Astrocyte of the spinal cord (primary cell): ENCODE measurements at places on chromosomes 13 and 19.

GRCh38 chr13:79222427-79223205 is 183.4 kb downstream of the RBM26 start:
- no peak for DNase-seq

DNA sequence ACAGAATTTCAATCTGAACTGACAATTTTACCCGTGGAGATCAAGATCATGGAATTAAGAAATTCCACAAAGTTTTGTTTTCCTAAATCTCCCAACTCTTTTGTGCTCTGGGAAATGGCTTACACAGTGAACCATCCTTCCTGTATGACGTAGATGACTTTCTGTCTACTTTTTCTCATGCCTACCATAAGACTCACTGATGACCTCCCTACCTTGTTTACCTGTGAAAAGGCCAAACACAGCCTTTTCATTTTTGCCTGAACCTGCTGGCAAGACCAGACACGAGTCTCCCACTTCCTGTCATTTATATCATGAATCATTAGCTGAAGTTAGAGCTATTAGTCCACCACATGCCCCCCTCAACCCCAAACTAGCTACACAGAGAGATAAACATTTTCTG is 4.6 kb upstream of the KBTBD6 start:
- no peak for DNase-seq

DNA sequence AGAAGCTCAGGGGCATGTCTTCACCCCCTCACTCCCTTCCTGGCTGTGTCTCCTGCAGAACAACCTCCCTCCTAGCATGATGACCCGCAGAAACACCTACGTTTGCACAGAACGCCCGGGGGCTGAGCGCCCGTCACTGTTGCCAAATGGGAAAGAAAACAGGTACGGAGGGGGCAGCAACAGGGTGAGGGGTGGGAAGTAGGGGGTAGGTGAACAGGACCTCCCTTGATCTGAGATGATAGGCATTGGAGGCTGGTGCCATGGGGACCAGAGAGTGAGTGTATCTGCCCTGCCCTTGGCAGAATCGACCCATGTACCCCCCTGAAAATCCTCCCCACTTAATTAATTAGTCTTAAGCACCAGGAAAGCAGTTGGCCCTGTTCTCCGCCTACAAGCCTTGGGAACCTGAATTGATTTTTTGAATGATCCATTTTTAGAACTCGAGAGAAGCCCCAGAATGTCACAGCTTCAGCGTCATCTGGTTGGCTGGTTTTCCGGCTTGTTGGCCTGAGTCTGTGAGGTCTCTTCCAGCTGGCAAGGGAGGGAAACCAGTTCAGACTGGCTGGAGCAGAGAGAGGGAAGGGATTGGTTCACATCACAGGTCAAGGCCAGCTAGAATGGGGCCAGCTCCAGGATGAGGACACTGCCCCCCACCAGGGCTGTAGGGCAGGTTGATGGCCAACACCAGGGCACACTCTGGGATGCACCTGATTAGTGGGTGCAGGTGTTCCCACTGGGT is 28.2 kb downstream of the CKM start:
- no peak for DNase-seq

- no peak for DNase-seq
Measured at GRCh38 chr13:99418103-99418842, 83.0 kb upstream of the TM9SF2 start.

- peak; percentile 76 for DNase-seq
Measured at GRCh38 chr13:106117035-106117434, 418.4 kb downstream of the EFNB2 start.

DNA sequence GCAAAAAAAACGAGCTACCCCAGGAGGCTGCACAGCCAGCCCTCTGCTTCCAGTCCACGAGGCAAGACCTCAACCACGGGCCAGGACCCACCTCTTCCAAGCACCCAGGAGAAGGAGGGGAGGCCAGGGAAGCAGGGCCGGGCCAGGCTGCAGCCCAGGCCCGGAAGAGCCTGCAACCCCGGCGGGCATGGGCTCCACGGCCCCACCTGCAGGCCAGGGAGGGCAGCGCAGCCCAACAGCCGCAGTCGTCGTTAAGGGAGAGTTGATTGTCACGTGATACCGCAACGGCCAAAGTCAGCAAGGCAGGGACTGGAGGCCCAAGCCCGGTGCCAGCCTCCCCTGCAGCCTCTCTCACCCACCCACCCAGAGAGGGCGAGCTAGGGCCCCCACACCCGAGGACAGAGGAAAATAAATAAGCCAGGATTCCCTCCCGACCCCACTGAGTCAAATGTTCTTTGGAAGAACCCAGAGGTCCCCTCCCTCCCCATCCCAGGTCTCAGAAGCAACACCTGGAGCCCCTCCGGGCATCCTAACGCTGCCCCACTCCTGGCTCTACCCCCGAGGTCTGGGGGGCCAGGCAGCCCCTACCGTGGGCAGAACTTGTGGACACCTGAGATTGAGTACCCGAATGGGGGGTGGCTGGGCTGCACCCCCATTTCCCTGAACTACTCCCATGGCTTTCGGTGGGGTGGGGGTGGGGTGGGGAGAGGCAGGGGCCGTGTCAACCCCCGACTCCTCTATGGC is 5.2 kb upstream of the REXO1 start:
- DNase-seq: peak; percentile 70

- DNase-seq: no peak
Measured at GRCh38 chr19:35759697-35760096, 1.7 kb downstream of the PROSER3 start.

GRCh38 chr13:39918620-39919236 is 263.3 kb downstream of the COG6 start:
- no peak for DNase-seq

GRCh38 chr13:73961181-73961580 is 173.0 kb downstream of the KLF12 start:
- DNase-seq: no peak

DNA sequence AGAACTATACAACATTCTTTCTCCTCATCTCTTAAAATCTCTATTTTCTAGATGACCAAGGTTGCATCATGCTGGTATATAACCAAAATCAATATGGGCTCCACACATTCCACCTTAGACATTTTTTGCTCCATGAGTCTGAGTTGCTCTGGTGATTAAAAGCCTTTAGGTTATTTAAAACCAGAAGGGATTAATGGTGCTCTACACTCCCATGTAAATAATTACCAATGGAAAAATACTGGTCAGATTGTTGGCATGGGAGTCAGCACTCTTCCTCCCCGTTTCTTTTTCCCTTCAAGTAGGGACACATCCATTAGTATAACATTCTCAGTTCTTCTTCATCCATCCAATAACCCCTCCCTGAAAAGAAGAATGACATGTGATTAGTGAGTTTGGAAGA is 747.7 kb downstream of the PCDH17 start:
- no peak for DNase-seq

DNA sequence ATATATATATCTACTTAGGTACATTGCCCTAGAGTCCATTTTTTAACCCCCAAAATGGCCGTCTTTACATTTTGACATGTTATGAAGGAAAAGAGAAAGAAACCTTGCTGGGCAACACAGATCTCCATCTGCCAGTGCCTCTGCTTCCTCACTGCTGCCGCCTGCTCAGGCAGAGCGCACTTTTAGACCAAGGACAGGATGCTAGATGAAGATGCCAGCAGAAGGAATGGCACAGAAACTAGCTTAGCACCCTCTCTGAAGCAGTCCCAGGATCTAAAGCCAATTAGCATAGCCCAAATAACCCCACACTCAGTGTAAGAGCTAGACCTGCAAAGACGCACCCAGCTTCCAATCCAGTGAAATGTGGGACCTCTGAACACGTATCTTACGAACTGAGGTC is 111.9 kb downstream of the RXFP2 start:
- no peak for DNase-seq

DNA sequence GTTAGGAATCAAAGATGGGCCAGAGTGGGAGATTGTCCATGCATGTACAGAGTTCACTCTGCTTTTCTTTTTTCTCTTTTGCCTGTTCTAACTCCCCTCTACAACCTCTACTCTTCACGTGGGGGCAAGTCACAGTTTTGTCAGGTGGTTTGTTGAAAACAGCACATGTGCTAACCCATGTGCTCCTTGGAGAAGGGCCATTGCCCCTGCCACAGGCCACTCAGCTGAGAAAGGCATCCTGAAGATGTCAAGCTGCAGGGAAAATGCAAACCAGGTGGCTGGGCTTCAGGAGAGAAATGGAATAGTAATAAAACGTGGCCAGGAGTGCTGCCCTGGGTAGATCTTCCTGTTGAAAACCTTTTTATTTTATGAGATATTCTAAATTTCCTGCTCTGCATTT is 35.3 kb upstream of the SLC10A2 start:
- DNase-seq: no peak

- DNase-seq: no peak
Measured at GRCh38 chr13:108034909-108035410, 180.4 kb downstream of the LIG4 start.

DNA sequence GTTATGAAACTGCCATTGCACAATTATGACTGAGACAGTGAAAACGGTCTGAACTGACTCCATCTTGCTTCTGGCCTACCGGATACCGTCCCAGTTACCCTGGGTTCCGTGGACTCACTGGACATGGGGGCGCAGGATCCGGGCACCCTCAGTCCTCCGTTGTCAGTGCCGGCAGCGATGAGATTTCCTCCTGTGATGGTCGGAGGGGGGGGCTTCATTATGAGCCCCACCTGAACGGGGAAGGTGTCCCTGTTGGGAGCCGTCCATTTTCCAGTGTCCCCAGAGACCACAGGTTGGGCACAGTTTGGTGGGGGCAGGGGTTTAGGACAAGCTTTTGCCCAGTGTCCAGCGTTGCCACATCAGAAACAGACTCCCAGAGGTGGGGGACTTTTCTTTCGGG is 23.4 kb downstream of the TMEM255B start:
- no peak for DNase-seq

DNA sequence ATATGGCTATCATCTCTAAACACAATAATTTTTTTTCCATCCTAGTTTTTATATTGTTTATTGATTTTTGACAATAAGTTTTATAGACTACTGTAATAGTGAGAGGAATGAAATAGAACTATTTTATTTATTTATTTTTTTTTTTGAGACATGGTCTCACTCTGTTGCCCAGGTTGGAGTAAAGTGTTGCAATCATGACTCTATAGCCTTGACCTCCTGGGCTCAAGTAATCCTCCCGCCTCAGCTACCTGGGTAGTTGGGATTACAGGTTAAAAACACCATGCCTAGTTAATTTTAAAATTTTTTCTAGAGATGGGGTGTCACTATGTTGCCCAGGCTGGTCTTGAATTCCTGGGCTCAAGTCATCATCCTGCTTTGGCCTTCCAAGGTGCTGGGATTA is 8.5 kb upstream of the ZNF442 start:
- DNase-seq: no peak

DNA sequence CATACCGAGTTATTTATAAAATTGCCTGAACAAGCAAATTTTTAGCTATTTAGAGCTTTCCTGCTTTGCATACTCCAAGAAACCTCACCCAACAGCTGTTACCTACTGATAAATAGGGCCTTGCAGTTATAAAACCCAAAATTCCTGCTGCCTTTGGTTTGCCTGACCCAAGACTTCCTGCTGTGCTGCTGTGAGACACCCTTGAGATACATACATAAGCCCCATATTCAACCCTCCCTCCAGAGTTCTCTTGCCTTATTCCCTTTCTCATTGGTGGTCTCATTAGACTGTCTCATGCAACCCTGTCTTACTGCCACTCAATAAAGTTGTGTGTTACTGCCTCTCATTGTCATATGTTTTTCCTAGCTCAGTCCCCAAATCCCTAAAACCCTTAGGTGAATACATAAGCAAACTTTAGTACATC is 677.6 kb downstream of the UQCRFS1 start:
- no peak for DNase-seq

DNA sequence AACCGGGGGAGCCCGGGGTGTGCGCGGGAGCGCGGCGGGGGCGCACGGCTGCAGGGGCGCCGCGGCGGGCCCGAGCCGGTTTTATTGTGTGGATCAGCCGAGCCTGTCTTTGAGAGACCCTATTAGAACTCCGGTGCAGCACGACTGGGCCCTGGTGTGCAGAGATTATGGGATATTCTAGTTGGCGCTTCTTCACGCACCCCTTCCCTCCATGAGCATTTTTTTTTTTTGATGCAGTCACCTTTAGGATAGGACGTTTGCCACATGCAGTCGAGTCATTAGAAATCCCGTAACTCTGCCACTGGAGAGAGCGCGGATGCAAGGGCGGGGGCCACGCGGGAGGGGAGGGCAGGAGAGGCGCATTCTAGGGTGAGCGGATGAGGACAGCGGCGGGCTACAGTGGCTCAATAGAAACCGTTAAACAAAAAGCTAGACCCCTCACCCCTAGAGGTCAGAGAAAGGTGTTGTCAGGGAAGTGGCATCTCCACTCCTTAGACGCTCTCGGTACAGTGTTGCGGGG is 3.7 kb downstream of the FGF9 start:
- DNase-seq: no peak

- no peak for DNase-seq
Measured at GRCh38 chr13:30866677-30867076, 39.4 kb upstream of the MEDAG start.

- no peak for DNase-seq
Measured at GRCh38 chr19:33444562-33445441, 71.3 kb downstream of the CEBPG start.

GRCh38 chr19:3046698-3047495 is 15.4 kb downstream of the TLE5 start:
- DNase-seq: no peak

DNA sequence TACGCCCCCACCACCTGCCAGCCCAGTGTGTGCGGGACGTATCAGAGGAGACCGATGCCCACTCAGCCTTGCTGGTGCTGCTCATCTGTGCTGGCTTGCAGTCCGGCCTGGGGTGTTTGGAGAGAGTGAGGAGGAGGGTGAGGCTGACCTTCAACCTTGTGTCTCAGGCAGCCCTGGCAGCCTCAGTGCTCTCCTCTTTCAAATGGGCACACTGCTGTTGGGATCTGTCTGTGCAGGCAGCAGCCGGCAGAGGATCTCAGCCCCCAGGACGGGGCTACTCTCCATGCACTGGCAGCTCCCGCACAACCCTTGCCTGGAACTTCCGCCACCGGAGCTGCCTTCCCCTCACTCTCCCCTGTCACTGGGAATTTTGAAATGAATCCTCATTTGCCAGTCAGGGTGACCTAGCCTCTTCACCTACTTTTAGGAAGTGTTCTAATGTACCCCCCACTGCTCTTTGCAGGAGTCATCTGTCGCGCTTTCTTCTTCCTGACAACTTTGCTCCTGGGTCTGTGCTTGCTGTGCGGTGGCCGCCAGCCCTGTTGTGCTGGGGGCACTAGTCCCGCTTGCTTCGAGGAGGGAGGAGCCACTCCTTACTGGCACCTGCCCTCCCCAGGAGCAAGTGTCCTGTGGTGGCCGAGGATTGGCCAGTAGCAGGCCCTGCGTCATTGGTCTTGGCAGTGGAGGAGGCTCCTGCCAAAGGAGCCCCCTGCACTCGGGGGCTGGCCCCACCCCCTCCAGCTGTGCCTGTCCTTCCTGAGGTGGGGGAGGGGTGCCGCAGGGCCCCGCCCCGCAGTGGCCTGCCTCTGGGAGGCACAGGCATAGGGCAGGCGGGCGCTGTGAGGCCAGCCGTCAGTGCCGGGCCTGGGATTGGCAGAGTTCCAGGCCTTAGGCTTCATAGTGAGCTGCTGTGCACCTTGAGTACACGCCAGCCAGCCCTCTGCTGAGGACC is 53.4 kb downstream of the TSSK6 start:
- DNase-seq: peak; percentile 66

- DNase-seq: no peak
Measured at GRCh38 chr13:79226250-79226649, 179.8 kb downstream of the RBM26 start.

GRCh38 chr19:35861640-35862160 is 5.0 kb downstream of the KIRREL2 start:
- no peak for DNase-seq

- no peak for DNase-seq
Measured at GRCh38 chr19:40682431-40682964, 8.0 kb downstream of the NUMBL start.

- no peak for DNase-seq
Measured at GRCh38 chr13:112828082-112828699, 138.4 kb downstream of the ATP11A start.

GRCh38 chr19:35936738-35937268 is 629 bp downstream of the LRFN3 start:
- DNase-seq: no peak
